Mucosa of descending colon (tissue), 3 donors: ENCODE measurements at places on chromosomes 11 and 22.

DNA sequence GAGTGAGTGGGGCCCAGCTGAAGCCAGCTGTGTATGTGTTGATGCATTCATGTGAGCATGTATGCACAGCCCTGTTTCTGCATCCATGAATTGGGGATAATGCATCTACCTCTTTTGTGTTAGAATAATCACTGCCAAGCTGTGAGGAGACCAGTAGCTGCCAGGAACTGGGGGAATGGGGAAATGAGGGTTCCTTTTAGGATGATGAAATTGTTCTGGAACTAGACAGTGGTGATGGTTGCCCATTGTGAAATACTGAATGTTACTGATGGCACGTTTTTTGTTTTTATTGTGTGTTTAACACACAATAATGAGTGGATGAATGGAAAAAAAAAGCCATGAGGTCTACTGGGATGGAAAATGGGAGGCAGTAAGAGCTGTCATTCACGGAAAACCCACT is 45.3 kb upstream of the WNT11 start:
- no peak for DNase-seq

DNA sequence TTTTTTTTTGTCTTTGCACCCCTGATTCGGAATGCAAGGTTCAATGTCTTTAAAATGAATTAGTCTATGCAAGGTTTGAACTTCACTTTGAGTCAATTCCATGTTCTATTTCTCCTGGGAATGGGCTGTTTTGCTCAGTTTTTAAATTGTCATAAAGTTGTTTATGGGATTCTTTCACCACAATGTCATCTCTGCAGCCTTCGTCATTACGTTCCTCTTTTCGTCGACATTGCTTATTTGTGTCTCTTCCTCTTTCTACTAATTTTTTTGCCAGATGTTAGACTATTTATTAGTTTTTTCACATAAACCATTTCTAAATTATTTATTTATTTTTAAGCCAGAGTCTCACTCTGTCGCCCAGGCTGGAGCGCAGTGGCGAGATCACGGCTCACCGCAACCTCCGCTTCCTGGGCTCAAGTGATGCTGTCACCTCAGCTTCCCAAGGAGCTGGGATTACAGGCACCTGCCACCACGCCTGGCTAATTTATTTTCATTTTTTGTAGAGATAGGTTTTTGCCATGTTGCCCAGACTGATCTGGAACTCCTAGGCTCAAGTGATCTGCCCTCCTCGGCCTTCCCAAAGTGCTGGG is 7.1 kb upstream of the TNNT3 start:
- DNase-seq: no peak

DNA sequence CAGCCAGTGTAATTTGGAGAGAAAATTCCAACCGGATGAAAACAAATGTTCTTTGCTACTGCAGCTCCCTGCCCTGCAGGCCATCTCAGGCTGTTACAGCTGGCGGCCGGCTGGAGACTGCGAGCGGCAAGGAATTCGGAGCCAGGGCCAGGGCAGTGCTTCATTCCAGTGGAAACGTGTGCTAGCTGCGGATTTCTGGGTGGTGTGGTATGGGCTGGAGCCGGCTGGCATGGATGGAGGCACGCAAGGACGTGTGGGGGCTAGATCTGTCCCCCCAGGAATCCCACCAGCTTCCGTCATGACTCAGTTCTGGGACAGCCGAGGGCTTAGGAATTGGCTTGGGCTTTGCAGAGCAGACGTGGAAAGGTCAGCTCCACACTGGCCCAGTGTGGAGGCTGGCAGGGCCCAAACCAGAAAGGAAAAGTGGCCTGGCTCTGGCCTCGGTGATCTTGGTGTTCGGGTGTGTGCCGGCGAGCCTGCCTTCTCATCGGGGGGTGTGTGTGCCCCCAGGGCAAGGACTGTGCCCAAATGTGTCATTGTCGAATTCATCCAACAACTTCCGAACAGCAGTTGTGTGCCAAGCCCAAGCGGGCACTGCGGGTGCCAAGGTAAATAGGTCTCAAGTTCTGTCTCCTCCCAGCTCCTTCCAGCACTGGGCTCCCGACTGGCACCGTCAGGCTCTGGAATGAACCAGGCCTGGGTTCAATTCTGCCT is 48.1 kb upstream of the SHISAL1 start:
- DNase-seq: peak; percentile 54

GRCh38 chr11:132643239-132643638 is 889.1 kb downstream of the OPCML start:
- DNase-seq: no peak

DNA sequence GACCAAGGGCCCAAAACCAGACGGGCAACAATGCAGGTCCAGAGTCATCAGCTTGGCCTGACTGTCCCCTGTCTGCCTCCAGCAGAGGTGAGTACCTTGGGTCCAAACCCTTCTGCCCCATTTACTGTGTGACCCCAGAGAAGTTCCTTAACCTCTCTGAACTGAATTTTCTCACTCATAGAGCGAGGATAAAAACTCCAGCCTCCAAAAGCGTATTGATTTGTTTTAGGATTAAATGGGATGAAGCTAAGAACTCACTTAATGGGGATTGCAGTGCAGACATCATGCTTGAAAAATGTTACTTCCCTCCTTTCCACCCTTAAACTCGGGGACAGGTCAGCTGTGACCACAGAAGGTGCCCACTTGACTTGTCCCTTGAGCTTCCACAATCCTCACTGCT is 22.6 kb downstream of the IGLL1 start:
- DNase-seq: no peak

DNA sequence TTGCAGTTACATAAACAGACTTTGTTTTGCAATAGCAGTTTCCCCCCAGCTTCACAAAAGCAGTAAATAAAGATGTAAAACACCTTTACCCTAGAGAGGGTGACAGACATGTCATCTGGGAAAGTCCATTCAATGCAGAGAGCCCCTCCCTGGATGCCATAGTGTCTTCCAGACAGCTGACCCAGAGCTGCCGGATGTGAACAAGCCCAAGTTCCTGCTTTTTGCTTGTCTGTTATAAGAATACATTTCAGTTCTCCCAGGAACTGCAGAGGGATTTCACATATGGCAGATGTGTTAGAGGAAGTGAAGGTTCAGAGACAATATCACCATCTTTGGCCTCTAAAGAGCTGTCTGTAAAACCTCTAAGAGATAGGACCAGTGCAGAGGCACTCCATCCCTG is 48.9 kb downstream of the RELT start:
- peak; percentile 13 for DNase-seq

DNA sequence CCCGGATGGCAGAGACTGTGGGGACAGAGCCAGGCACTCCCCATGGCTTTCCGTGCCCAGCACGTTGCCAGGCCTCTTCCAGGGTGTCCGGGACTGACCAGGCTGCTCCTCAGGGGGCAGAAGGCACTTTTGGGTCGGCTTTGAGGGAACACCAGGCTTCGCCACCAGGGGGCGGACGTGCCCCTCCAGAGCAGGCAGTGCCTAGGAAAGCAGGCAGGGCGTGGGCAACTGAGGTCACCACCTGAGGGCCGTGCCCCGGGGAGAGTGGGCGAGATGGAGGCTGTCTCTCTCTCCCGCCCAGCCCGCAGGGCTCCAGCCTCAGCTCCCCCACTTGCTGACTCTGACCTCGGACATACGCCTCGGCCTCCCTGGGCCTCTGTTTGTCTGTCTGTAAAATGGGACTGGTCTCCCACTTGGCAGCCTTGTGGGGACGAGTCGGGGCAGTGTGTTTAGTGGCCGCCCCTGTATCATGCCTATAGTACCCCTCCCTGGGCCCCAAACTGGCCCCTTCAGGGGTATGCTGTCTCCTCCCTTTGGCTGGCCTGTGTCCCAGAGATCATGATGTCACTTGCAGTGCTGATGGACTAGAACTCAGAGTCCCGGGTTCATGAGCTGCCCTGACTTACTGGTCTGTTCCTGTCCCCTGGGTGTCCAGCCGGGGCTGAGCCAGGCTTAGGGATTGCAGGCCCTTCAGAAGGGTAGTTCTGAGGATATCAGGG is 4.4 kb upstream of the PRR5 start:
- DNase-seq: peak; percentile 93

DNA sequence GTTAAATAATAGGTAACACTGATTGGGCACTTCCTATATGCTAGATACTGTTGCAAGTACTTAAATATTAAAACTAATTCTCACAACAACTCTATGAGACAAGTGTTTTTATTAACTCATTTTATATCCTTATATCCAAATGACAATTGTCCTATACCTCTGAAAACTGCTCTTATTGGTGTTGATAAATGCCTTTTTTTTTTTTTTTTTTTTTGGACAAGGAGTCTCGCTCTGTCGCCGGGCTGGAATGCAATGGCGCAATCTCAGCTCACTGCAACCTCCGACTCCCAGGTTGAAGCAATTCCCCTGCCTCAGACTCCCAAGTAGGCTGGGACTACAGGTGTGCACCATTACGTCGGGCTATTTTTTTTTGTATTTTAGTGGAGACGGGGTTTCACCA is 41.6 kb downstream of the MRTFA start:
- DNase-seq: no peak

GRCh38 chr11:131661132-131661531 is 290.7 kb downstream of the NTM start:
- no peak for DNase-seq

GRCh38 chr11:82714346-82715174 is 19.1 kb downstream of the FAM181B start:
- DNase-seq: no peak

GRCh38 chr11:24635588-24636290 is 138.9 kb downstream of the LUZP2 start:
- no peak for DNase-seq

DNA sequence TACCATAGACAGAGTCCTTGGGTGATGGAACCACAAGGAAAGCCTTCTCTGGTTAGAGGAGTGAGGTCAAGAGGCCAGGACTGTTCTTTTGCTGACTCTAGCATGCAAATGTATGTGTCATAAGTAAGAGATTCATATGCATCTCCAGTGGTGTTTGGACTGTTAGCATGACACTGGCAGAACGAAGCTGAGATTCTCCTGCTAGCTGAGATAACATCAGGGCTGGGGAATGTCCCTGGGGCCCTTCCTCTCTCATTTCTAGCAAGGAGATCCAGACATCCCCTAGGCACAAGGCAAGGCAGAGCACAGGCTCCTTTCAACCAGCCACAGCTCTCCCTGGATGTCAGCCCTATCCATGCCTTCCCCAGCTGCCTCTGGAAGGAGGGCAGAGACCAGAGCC is 711.3 kb downstream of the OPCML start:
- DNase-seq: no peak

GRCh38 chr22:29435236-29436136 is 2.9 kb upstream of the RFPL1 start:
- no peak for DNase-seq

GRCh38 chr22:18091916-18092526 is 14.2 kb downstream of the PEX26 start:
- DNase-seq: peak; percentile 84

DNA sequence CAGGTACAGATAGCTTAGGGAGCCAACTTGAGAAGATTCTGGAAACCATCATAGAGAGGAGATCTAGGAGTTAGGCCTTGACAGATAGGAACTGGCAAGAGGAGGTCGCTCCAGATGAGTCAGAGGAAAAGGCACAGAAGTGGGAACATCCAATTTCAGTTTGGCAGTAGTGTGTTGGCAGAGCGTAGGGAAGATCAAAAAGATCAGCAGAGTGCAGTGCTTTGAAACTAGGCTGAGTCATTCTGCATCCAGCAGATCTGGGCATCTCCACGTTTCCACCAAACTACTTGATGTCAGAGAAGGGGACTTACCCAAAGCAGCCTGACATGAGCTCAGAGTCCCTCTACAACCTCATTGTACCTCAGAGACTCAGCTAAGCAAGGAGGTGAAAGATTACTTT is 58.5 kb downstream of the GAB4 start:
- no peak for DNase-seq

GRCh38 chr11:33000181-33000580 is 15.5 kb upstream of the DEPDC7 start:
- no peak for DNase-seq

GRCh38 chr11:10274726-10275125 is 19.3 kb downstream of the SBF2 start:
- DNase-seq: no peak

DNA sequence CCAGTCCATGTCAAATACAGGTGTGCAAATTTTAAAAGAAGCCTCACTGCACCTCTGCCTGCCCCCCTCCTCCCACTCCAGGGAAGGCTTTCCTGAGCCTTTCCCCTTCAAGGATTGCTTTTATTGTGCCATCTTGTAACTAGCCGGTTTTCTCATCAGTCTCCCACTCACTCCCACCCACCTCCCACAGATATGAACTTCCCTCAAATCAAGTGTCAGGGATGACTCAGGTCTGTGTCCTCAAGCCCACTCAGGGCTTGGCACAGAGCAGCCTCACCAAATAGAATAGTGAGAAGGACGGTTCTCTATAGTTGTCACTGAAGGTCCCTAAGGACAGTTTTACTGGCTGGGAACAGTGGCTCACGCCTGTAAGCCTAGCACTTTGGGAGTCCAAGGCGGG is 43.0 kb downstream of the THAP12 start:
- DNase-seq: no peak

DNA sequence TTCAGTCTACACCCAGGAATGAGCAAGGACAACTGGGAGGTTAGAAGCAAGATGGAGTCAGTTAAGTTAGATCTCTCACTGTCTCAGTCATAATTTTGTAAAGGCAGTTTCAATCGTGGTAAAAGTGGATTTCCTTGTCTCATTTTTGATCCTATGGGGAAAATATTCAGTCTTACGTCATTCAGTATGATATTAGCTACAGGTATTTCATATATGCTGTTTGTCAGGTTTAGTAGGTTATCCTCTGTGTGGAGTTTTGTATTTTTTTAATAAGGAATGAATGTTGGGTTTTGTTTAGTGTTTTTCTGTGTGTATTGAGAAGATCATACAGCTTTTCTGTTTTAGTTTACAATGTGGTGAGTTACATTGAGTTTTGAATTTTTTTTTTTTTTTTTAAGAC is 11.8 kb downstream of the SPECC1L start:
- DNase-seq: no peak

- no peak for DNase-seq
These were observed 53.1 kb downstream of the CELSR1 start for GRCh38 chr22:46484156-46484860.

GRCh38 chr11:1959786-1960185 is 12.7 kb downstream of the MRPL23 start:
- no peak for DNase-seq

- no peak for DNase-seq
These were observed 29.8 kb upstream of the OR8B8 start for GRCh38 chr11:124475265-124475664.

- no peak for DNase-seq
These were observed 59.2 kb downstream of the TRIM44 start for GRCh38 chr11:35721651-35722282.

- no peak for DNase-seq
These were observed 10.8 kb downstream of the RPS6KA4 start for GRCh38 chr11:64369440-64370421.
